ENCODE measurements at places on chromosomes 2 and 18. TPM values are rescaled to one million over a fixed set of nuclear protein-coding genes. Genes with fewer than 3 reads are reported as not detected.

PROC gene
- not detected for polyA plus RNA-seq

SNTG2 gene
- 0.65 TPM for polyA plus RNA-seq

- no peak for DNase-seq
Observed at GRCh38 chr18:62196079-62196478, 9.0 kb downstream of the RELCH start.

DNA sequence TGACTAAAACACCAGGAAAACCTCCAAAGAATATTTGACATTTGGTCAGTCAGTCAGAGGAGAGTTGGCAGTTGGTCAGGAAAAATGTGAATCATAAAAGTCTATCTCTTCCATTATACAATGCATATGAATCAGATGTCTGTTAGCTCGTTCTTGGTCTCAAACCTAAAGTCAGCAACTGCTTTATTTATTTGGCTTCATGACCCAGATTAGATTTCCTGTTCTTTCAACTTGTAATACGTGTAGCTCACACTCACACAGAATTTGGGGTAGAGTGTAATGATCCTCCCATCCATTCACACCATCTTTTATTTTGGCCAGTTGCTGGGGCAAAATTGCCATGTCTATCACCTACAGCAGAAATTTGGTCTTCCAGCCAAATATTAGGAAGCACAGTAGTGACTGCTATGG, 81.9 kb upstream of the COL5A2 start:
- no peak for DNase-seq

DNA sequence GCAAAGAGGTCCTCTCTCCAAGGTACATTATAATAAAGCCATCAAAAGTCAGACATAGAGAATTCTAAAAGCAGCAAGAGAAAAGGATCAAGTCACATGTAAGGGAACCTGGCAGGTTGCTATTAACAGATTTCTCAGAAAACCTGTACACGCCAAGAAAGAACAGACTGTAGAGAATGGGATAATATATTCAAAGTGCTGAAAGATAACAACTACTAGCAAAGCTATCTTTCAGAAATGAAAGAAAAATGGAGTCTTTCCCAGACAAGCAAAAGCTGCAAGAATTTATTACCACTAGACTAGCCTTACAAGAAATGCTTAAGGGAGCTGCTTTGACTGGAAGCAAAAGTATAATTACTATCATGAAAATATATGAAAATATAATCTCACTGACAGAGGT, 81.5 kb downstream of the PTPN2 start:
- no peak for DNase-seq

DNA sequence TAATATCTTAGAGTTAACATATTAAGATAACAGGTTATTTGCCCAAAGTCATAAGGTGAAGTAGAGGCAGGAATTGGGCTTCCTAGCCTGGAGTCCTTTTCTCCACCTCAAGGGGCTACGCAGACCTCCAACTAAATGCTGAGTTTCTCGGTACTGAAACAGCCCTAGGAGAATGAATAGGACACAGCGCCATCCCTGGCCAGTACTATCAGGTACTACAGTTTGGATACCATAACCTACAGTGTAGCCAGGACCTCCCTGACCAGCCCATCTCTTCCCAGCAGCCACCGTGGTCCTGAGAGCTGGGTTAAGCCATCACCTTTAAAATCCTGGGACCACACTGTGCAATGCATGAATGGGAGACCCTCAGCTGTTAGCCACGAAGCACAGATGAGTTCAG, 15.7 kb downstream of the CASP8 start:
- DNase-seq: no peak

- DNase-seq: no peak
Observed at GRCh38 chr18:21853016-21853415, 112.4 kb downstream of the MIB1 start.

DNA sequence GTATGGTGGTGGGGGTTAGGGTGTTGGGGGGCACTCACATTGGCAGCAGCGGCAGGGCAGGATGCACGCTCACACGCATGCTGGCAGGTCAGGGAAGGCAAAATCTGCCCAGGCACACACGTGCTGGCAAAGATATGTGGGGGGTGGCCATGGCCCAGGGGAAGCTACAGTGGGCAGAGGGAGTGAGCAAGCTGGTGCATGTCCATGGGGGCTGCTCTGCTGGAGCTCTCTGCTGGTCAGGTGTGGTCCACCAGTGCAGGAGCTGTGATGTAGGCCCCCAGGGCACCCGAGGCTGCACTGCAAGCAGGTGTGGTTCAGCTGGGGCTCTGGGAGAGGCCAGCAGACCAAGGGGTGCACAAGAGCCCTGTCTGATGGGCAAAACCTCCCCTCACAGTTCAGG, 491.5 kb upstream of the TNP1 start:
- DNase-seq: no peak

GRCh38 chr2:153074207-153074606, 355.8 kb downstream of the ARL6IP6 start:
- no peak for DNase-seq

DNA sequence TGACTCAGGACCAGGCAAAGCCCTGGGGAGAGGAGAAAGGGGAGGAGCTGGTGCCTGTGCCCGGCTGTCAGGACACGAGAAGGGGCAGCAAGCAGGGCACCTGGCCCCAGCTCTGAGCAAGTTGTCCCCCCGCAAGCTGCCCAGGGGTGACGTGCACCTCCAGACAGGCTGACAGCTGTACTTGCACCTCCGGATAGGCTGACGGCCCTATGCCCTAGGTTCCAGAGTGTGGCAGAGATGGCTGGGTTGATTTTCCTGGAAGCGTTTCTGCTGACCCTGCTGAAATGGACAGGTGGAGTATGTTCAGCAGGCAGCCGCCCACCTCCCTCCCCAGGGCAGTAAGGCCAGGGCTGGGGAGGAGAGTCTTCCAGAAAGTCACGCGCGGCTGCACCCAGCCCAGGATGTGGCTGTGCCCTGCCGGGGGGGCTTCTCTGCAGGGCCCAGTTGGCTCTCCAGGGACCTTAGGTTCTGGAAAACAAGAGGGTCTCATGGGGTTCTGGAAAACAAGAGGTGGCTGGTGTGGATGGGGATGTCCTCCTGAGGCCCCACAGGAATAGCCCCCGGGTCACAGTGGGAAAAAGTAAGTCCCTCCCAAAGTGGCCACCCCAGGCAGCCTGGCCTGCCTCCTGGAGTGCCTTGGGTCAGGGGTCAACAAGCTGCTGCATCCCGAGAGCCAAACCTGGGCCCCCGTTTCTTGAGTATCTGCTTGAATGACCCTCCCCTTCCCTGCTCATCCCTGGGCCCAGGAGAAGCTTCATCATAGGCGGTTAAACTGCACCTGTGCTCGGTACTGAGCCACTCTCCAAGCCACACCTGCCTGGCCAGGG, 71.4 kb upstream of the OTOS start:
- DNase-seq: no peak

- peak; percentile 85 for DNase-seq
Observed at GRCh38 chr2:74502720-74503505, 3.5 kb upstream of the LBX2 start.

ARHGAP15 gene
- 1.3 TPM for polyA plus RNA-seq

DNA sequence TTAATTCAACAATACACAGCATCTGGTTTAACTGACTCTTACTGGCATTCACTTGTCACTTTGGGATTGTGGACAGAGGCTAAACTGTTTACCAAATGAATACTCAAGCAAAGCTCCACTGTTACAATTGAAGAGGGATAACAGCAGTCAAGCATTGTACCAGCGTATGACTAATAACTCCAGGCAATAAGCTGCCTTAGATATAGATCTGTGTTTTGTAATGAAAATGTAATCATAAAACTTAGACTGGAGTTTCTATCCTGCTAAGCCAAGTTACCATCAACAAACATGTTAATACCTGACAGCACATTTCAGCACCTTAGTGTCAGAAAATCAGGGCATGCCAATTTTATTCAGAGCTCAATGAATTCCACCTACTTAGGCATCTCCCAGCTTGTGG, 889.5 kb downstream of the EPHA4 start:
- no peak for DNase-seq

MC2R gene
- not detected for polyA plus RNA-seq

DNA sequence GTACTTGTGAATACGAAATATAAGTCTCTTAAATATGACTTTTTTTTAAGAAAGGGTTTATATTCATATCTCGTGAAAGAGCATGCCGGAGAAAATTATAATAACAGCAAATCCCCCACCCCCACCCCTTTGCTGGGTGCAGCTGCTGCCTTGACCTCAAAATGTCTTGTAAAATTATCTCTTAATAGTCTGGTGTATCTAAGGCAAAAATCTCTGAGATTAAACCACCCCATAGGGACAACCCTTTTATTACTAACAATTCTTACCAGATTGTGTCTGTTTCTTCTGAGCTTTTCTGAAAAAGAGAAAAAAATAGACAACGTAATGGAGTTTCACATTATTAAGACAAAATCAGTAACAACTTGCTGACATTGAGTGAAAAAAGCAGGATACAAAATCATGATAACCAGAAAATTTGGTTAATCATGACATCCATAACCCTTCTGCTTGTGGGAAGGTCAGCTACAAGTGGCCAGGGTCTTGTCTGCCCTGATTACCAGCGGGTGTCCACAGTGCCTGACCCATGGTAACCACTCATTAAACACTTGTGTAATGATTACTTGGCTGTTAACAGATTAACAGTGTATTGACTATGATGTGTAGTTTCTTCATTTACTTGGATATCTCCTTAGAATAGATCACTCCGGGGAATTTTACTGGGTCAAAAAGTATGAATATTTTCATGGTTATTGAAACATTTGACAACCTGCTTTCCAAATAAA, 1.5 kb downstream of the STRADB start:
- DNase-seq: no peak

GRCh38 chr2:203413796-203414195, 85.6 kb downstream of the ABI2 start:
- DNase-seq: no peak

GRCh38 chr18:46538376-46538775, 118.6 kb downstream of the LOXHD1 start:
- DNase-seq: no peak

CACNB4 gene
- 0.03 TPM for polyA plus RNA-seq

- no peak for DNase-seq
Observed at GRCh38 chr2:230678451-230678850, 34.2 kb upstream of the CAB39 start.

GRCh38 chr2:72028351-72028995, 119.2 kb downstream of the CYP26B1 start:
- no peak for DNase-seq

- DNase-seq: no peak
Observed at GRCh38 chr2:112817082-112817689, 19.4 kb downstream of the IL1B start.

GRCh38 chr18:61528961-61529360, 195.7 kb downstream of the CDH20 start:
- no peak for DNase-seq

GRCh38 chr2:157743051-157743450, 114.4 kb upstream of the ACVR1C start:
- no peak for DNase-seq

DNA sequence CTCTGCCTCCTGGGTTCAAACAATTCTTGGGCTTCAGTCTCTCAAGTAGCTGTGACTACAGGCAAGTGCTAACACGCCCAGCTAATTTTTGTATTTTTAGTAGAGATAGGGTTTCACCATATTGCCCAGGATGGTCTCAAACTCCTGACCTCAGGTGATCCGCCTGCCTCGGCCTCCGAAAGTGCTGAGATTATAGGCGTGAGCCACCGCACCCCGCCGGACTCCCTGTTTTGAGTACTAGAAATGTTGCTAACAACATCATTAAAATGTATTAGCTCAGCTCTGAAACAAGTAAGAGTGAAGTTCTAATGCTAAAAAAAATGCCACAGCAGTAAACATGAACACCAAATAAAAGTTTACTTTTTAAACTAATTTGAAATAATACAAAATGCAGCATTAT, 937.7 kb downstream of the CPS1 start:
- DNase-seq: no peak

GRCh38 chr2:142189501-142189900, 58.7 kb upstream of the LRP1B start:
- DNase-seq: no peak

RAB17 gene
- 5.6 TPM for polyA plus RNA-seq

DNA sequence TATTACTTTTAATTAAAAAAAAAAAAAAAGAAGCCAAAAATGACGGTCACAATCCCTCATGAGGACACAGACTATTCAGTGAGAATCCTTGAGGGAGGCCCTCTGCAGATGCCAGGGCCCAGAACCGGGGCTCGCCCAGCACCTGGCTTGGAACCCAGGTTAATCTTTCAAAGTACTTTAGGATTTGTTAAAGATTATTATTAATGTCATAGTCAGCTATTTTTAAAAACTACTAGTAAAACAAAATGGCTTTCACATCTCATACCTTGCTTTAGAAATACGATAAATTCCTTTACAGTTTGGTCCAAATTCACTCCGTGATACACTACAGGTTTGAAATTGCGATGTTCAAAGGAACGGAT, 27.1 kb downstream of the C2orf76 start:
- no peak for DNase-seq

C2orf80 gene
- polyA plus RNA-seq: not detected

DNA sequence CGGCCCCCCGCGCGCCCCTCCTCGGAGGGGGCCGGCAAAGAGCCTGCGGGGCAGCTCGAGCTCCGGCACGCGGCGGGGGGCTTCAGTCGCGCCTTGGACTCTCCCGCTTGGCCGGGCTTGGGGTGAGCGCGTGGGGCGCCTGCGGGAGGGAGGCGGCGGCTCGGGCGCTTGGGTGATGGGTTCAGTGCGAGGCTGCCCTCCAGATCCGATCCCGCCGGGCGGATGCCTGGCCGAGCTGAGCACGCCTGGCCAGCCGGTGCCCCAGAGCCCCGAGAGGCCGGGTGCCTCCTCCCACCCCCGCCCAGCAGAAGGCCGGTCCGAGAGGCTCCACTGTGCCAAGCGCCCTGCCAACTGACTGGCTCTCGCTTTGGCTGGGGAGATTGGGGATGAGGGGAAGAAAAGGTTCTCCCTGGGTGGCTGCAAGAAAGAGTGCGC, 273 bp upstream of the NXPH2 start:
- DNase-seq: no peak

- DNase-seq: no peak
Observed at GRCh38 chr2:84194181-84194580, 264.9 kb downstream of the SUCLG1 start.

LGALSL gene
- polyA plus RNA-seq: 5.6 TPM

ALMS1 gene
- polyA plus RNA-seq: 2.5 TPM

GRCh38 chr2:196344397-196344796, 173.0 kb upstream of the STK17B start:
- DNase-seq: no peak

DNA sequence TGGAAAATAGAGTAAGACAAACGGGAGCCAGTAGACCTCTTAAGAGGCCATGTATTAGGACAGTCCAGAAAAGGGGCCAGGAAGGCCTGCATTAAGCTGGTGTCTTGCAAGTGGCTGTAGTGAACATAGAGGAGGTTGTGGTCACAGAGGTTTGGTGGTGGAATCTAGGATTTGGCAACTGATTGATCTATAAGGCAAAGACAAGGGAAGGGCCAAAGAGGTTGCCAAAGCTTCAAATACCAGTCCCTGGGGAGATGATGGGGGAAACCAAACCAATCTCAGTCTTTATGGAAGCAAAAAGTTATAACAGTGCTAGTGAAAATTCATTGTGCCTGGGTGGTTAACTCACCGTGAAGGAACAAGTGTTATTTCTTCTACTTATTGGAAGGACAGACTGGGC, 28.7 kb upstream of the RTN4 start:
- no peak for DNase-seq

GRCh38 chr2:168699844-168700417, 102.5 kb upstream of the NOSTRIN start:
- peak; percentile 80 for DNase-seq
